Cardiac muscle cell (in vitro differentiated cells and primary cell): ENCODE measurements at places on chromosomes 11 and 22. TPM values are rescaled to one million over a fixed set of nuclear protein-coding genes. Genes with fewer than 3 reads are reported as not detected.

The TMA7B gene
- not detected in 2 replicates for polyA plus RNA-seq

The DRD4 gene
- polyA plus RNA-seq, result 0.75 and 2.2 TPM in 2 replicates

The KCNJ1 gene
- not detected in 2 replicates for polyA plus RNA-seq

The C22orf31 gene
- not detected in 2 replicates for polyA plus RNA-seq

The NXPE2 gene
- polyA plus RNA-seq, result 0.10 and 0.12 TPM in 2 replicates

The OR52E8 gene
- polyA plus RNA-seq, result not detected in 2 replicates

The LARGE2 gene
- polyA plus RNA-seq, result 4.5 and 9.2 TPM in 2 replicates

The C22orf39 gene
- 117 and 133 TPM in 2 replicates for polyA plus RNA-seq

The USP2 gene
- polyA plus RNA-seq, result 36.5 and 44.1 TPM in 2 replicates

The UPK2 gene
- polyA plus RNA-seq, result 1.4 and 3.3 TPM in 2 replicates

The CRYBB1 gene
- not detected in 2 replicates for polyA plus RNA-seq

The SAMM50 gene
- 92.0 and 116 TPM in 2 replicates for polyA plus RNA-seq

The MPST gene
- polyA plus RNA-seq, result 86.0 and 135 TPM in 2 replicates

The C11orf97 gene
- not detected in 2 replicates for polyA plus RNA-seq
